ENCODE measurements at places on chromosomes 12 and 14.

DNA sequence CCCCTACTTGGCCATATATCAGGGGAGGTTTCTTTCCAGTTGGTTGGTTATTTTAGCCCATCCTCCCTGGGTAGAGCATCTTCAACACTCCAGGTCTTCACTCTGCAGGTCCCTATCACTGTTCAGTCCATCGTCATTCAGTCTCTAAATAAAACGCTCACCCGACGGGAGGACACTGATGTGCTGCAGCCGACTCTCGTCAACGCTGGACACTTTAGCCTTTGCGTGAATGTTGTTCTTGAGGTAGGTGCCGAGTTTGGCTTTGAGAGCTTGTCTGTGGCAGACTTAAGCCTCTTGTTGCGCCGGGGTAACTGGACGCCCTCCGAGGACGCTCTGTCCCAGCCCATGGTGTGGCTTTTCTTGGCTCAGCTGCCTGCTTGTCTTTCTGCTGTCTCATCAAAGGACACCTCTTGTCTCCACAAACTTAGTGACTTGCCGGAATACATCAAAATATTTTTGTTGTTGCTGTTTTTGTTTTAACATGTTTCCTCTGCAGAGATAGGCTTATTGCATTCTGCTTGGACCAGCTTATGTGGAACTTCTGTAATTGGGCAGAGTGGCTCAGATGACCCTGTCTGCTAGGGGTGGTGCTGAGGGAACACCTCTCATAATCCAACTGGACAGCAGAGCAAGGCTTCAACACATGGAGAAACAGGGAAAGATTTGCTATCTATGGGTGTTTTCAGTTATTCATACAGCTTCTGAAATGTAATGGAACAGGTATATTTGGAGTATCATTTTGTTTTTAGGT, 26.5 kb downstream of the TCTN1 start:
- no peak for DNase-seq

DNA sequence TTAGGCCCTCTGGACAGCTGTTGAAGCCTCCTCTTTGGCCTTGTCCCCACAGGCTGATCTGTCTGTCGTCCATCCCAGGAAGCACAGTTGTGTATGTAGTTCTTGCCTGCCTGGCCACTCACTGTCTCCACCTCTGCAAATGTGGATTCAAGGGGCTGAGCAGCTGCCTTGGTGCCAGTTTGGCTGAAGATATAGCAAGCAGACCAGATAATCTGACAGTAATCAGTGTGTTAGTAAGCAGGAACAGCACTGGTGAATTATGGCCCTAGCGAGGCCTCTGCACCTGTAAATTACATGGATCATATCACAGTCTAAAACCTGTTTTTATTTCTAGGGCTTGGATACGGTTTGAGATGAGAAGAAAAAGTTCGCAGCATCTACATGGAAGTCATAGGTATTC, 282.5 kb upstream of the NOS1 start:
- no peak for DNase-seq

- no peak for DNase-seq
Measured at GRCh38 chr12:94204499-94205247, 56.3 kb downstream of the PLXNC1 start.

- no peak for DNase-seq
Measured at GRCh38 chr14:55180006-55180405, 11.4 kb downstream of the DLGAP5 start.

DNA sequence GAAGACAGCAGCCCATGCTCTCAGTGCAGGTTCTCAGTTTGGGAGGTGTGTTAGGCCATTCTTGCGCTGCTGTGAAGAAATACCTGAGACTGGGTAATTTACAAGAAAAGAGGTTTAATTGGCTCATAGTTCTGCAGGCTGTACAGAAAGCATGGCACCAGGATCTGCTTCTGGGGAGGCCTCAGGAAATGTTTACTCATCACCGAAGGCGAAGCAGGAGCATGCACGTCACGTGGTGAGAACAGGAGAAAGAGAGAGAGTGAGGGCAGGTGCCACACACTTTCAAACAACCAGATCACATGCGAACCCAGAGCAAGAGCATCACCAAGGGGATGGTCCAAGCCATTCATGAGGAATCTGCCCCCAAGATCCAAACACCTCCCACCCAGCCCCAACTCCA, 9.0 kb upstream of the LRP6 start:
- DNase-seq = no peak

Data from SW 1271 (cell line).